Peyer's patch (tissue), 4 donors: ENCODE measurements at places on chromosomes 4 and X.

GRCh38 chr4:151202381-151202780 lies 74.6 kb upstream of the PRSS48 start:
- DNase-seq = no peak

GRCh38 chrX:150869450-150869849 lies 29.0 kb downstream of the CD99L2 start:
- no peak for DNase-seq

DNA sequence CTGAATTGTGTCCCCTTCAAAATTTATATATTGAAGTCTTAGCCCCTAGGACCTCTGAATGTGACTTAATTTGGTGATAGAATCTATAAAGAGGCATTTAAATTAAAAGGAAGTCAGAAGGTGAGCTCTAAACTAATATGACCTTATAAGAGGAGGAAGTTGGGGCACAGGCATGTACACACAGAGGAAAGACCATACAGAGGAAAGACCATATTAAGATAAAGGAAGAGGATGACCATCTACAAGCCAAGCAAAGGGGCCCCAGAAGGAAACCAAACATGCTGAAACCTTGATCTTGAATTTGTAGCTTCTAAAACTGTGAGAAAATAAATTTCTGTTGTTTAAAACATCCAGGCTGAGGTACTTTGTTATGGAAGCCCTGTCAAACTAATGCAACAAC lies 26.9 kb upstream of the CYBB start:
- DNase-seq = no peak

- DNase-seq = no peak
These were observed 37.5 kb upstream of the MAOA start for GRCh38 chrX:43618366-43619205.

DNA sequence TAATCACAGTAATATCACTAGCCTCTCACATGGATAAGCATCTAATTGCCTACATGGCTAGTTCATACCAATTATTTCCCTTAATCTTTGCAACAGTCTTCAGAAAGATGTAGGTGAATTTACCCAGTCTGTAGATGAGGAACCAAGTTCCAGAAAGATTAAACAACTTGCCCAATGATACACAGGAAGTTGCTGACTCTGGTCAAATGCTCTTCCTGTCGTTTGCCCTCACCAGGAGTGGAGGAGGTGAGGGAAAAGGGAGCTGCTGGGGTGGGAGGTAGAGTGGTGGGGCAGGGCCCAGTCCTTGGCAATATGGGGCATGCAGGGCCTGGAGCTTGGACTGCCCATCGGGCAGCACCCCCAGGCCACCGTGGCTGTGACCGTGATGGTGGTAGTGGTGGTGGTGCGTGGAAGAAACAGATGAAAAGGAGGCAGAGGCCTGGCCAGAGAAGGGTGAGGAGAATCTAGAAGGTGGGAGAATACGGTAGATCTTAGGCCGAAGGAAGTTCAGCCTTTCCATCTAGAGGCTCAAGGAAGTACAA lies 2.3 kb upstream of the KDM5C start:
- no peak for DNase-seq

- DNase-seq = no peak
These were observed 92.9 kb upstream of the GPRIN3 start for GRCh38 chr4:89400287-89401035.

DNA sequence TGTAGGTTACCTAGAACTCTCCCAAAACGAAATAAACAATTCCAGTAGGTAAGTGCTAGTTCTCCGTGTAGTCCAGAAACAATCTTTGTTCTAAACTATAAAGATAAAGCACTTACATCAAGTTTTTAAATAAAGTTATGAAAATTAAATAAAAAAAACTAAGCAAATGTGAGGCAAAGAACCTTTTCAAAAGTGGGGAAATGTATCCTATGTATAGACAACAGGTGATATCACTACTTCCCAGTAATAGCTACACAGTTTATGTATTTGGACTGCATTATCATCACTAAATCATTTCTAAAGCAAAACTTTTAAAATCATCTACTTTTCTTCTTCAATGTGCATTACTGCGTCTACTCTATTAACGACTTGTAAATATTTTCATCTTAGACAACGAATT lies 2.0 kb downstream of the YTHDC1 start:
- DNase-seq = no peak

- DNase-seq = no peak
These were observed 442.9 kb upstream of the RASGEF1B start for GRCh38 chr4:81914623-81915022.

- no peak for DNase-seq
These were observed 199.7 kb downstream of the CEP135 start for GRCh38 chr4:56148428-56148827.

DNA sequence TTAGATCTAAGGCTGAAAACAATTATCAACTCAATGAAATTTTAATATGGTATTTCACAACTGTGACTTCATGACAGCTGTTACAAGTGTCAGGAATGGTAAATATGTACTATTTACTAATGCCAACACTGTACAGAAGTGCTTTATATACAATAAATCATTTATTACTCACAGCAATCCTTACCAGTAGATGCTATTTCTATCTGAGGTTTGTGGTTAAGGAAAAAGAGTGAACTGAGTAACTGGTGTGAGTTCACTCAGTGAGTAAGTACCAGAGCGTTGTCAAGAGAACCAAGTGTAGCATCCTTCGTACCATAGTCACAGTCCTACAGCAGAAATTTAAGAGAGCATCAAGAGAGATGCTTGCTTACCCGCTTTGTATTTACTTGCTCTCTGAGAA lies 23.3 kb downstream of the MTHFD2L start:
- DNase-seq = no peak

- no peak for DNase-seq
These were observed 133.4 kb downstream of the RTL9 start for GRCh38 chrX:110491846-110492620.

DNA sequence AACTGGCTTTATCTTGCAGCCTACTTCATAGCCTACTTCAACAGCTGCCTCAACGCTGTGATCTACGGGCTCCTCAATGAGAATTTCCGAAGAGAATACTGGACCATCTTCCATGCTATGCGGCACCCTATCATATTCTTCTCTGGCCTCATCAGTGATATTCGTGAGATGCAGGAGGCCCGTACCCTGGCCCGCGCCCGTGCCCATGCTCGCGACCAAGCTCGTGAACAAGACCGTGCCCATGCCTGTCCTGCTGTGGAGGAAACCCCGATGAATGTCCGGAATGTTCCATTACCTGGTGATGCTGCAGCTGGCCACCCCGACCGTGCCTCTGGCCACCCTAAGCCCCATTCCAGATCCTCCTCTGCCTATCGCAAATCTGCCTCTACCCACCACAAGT lies 4.0 kb downstream of the GPR50 start:
- no peak for DNase-seq

DNA sequence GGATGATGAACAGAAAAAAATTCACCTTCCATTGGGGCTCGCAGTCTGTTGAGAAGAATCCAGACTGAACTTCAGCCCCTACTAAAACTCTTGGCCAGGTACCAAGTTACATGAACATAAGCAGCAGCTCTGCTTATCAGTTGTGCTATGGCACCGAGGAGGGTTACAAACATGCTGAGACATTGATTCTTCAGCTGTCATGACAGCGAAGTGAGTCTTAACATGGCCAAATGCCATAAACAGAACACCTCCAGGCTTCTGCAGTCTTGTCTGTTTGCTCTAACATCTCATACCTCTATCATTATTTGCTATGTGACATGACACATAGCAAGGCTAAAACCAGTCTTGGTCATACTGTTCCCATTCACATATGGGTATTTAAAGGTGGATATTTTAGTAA lies 521.5 kb downstream of the GRID2 start:
- DNase-seq = peak; percentile 68
